ENCODE measurements at places on chromosomes 1 and 21.

GRCh38 chr1:227322376-227322775, 4.1 kb upstream of the CDC42BPA start:
- no peak for DNase-seq

GRCh38 chr21:43315244-43316137, 111.4 kb downstream of the SIK1 start:
- no peak for DNase-seq

DNA sequence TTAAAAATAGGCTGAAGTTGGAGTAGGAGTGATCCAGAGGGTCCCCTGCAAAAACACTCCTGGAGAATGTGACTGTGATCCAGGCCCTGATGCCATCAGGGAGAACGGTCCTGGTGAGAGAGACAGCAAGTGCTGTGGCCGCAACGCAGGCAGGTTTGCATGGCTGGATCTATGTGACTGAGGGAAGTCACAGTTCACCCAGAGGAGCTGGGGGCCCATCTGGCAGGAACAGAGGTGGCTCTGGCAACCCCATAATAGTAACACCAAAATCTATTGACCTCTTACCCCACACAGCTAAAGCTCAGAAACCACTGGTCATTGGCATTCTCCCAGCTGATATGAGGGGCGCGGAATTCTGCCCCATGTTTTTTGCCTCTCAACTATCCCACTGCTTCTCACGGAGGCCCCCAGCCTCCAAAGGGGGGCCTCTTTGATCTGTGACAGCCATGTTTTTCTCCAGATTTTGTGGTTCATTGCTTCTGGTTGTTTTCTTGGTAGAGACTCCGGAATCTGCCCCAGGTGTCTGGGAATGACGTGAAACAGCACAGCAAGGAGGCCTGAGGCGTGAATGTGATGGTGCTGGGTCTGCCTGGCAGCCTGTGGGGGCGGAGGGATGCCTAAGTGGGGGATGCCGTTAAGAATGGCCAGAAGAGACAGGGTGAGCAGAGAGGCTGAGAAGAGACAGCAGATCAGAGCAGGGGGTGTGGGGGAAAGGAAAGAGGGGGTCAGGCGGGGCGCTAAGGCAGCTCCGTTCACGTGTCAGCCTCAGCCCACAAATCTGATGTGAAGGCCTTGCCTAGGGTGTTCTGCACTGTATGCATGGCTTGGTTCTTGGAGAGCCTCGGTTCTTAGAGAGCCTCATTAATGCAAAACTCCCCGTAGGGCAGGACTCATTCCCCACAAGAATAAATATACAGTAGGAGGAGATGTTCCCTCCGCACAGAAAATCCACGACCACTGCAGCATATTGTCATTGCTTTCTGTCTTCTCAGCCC, 23.5 kb downstream of the CASP9 start:
- DNase-seq: no peak

DNA sequence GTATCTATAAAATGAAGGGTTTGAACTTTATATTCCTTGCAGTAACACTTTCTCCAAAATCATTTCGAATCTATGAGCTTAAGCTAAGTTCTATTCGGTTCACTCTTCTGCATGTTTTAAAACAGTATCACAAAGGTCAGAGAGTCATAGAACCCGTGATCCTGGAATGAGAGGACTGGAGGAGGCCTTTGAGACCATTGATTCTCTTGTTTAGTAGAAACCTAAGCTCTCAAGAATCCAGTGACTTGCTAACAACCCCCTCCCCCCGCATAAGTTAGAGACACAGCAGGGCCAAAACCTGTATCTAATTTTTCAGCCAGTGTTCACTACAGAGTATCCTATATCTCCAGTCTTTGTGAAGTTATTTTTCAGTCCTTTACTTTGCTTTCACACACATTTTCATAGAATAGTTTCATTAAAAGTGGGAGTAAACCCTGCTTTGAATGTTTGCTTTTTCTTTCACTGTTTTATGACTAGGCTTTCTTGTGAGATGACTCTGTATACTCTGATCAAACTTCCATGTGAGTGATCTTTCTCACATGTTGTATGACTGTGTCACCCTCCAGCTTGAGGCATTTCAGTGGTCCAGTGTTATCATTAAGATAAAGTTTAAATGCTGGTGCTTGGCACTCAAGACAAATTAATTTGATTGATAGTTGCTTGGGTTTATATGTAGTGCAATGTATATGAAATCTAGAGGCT, 275.4 kb upstream of the SGIP1 start:
- DNase-seq: no peak

- DNase-seq: no peak
Measured at GRCh38 chr1:1221887-1222574, 8.1 kb upstream of the TNFRSF4 start.

GRCh38 chr21:44352253-44352860, 1.1 kb upstream of the TRPM2 start:
- no peak for DNase-seq

DNA sequence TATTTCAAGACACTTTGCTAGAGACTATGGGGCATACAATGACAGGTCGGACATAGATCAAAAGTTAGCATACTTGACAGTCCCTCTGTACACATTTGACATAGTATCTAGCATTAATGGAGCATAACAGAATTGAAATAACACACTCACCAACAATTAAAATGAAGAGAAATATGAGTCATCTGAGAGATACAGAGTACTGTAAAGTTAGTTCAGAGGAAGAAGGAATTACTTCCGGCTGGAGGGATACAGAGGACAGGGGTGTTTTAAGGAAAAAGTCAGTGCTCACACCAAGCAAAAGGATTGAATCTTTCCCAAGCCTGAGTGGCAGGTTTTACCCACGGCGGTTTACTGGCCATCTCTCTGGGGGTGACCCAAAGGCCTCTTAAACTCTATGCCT, 2.4 kb downstream of the ZMYND12 start:
- DNase-seq: no peak

- DNase-seq: no peak
Measured at GRCh38 chr1:216057063-216057462, 366.2 kb downstream of the USH2A start.

- DNase-seq: no peak
Measured at GRCh38 chr1:236253918-236254637, 27.7 kb downstream of the ERO1B start.

GRCh38 chr1:107879927-107880326, 85.1 kb downstream of the VAV3 start:
- DNase-seq: no peak

DNA sequence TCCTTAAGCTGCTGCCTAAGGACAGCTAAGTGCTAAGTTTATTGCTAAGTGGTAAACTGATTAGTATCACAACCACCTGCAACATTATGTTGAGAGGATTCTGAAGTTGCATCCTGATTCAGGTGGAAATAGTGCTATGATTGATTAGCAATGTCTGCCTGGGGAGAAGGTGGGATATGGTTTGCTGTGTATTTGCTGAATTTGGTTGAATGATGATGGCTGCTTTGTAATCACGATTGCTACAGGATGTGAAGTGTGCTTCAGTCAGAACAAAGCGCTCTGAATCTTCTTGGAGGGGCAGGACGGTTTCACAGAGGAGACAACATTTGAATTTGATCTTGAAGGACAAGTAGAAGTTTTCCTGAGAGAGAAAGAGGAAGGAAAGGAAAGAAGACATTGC, 226.0 kb downstream of the ST6GALNAC3 start:
- no peak for DNase-seq

- no peak for DNase-seq
Measured at GRCh38 chr1:116230712-116231111, 119.5 kb downstream of the MAB21L3 start.

DNA sequence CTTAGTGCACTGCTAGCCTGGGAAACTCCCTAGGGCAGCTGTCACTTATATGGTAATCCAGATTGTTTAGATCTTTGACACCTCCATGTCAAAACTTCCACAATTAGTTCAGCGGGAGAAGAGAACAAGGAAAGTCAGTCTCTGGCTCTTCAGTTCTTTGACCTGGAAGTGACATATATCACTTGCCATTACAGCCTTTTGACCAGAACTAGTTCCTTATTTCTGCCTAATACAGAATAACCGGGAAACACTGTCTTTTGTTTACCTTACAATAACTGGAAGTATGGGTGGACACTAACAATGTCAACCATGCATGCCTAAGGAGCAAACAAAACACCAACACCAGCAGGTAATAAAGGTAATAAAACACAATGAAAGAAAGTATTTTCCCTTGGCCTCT, 68.3 kb downstream of the C4BPA start:
- DNase-seq: no peak

GRCh38 chr1:183319051-183319450, 99.1 kb downstream of the NMNAT2 start:
- DNase-seq: no peak

- DNase-seq: no peak
Measured at GRCh38 chr21:28196981-28197380, 795.7 kb downstream of the LTN1 start.

GRCh38 chr1:175192111-175192629, 406 bp downstream of the KIAA0040 start:
- peak; percentile 82 for DNase-seq

GRCh38 chr1:160905617-160905989, 20.6 kb upstream of the ITLN1 start:
- no peak for DNase-seq

GRCh38 chr1:25033828-25034705, 104.0 kb upstream of the RUNX3 start:
- no peak for DNase-seq

Data from left lobe of liver (tissue), 2 donors.